ENCODE measurements at places on chromosomes 6 and 20.

DNA sequence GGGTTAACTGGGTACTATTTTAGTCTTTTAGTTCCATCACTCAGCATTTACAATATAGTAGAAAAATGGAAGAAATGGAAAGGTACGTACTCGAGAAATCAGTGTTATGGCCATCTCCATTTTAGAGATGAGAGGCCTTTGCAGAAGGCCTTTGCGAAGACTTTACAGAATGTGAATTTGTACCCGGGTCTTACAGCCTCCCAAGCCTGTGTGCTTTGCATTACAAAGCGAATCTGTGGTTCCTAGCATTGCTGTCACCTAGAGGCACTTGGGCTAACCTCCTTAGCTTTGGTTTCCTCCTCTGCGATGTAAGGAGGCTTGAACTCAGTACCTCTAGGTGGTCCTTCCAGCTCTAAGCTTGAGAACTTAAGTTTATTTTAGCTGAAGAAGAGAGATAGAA, 10.9 kb downstream of the VAPB start:
- H3K4me3 ChIP-seq, result no peak overlapping the region
- H3K27ac ChIP-seq, result no peak overlapping the region
- no peak for DNase-seq
- no peaks in the 10 kb centered on the region for H3K27me3 ChIP-seq
- H3K36me3 ChIP-seq, result no peaks in the 10 kb centered on the region
- peaks cover 6% of the 10 kb centered on the region for H3K4me1 ChIP-seq

DNA sequence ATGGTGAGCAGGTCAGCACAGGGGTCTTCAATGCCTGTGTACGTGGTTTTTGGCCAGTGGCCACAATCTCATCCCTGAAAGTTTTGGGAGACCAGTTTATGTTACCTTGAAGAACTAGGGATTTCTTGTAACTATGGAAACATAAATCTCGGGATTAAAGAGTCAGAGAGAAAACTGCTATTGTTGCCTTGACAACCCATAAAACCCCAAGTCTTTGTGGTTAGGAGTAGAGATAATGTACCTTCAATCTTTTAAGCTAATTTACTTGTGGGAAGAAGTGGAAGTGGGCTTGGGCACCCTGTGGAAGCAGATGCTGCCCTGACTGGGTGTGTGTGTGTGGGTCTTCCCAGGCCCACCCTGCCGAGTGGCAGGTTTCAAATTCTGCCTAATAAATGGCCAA, 46.1 kb upstream of the ZNF831 start:
- no peak overlapping the region for H3K27ac ChIP-seq
- H3K27me3 ChIP-seq, result peaks cover 4% of the 10 kb centered on the region

DNA sequence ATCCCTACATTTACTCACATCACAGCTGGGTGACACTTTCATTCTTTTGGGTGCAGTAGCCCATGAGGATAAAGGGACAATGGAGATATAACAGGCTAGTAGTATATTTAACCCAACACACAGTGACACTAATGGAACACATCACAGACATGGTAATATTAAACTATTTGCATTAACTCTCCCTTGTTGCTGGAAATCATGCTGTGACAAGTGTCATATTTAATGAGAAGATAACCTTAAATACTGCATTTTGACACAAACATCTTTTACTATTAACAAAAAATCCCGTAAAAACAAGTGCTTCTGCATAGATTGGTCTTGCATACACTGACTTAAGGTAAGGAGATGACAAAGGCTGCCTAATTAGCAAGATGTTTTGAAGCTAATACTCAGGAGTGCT, 45.5 kb downstream of the CNR1 start:
- DNase-seq, result no peak
- no peaks in the 10 kb centered on the region for H3K36me3 ChIP-seq
- H3K27ac ChIP-seq, result no peak overlapping the region
- H3K27me3 ChIP-seq, result no peaks in the 10 kb centered on the region
- no peaks in the 10 kb centered on the region for H3K4me1 ChIP-seq
- H3K4me3 ChIP-seq, result no peak overlapping the region

- peak overlapping the region; percentile 68 for H3K27ac ChIP-seq
- peaks cover 22% of the 10 kb centered on the region for H3K36me3 ChIP-seq
- no peak overlapping the region for H3K4me3 ChIP-seq
- peaks cover 25% of the 10 kb centered on the region for H3K4me1 ChIP-seq
- peak; percentile 35 for DNase-seq
Measured at GRCh38 chr20:24984961-24985640, 7.5 kb downstream of the APMAP start.

All from transverse colon (tissue), 4 donors.